Motor neuron (in vitro differentiated cells): ENCODE measurements at places on chromosomes 7 and 10. TPM values are rescaled to one million over a fixed set of nuclear protein-coding genes. Genes with fewer than 3 reads are reported as not detected.

DNA sequence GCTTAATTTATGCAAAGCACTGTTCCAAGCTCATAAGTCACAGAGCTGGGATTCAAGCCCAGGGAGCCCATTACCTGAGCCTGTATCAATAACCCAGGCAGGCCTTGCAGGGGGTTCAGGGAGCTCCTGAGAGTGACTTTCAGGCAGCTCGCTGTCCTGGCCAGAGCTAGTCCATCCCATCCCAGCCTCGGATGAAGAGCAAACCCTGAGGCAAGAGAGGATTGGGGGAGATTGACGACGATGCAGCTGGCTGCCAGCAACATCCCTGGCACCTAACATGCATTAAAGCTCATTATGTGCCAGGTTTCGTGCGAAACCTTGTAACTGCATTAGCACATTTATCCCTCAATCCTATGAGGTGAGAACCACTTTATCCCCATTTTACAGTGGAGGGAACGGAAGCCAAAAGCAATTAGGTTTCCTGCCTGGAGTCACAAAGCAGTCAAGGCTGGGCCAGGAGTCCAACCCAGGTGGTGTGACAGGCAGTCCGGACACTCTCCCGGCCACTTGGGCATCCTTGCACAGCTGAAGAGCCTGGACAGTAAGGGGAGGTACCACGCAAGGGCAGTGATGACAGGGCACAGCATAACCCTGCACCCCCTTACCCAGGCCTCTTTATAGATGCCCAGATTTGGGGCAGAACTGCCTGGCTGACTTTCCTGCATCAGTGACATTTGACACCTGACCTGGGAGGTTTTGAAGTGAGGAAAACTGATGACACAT lies 129.8 kb upstream of the CHST15 start:
- ATAC-seq = no peak

GRCh38 chr10:78260680-78261079 lies 227.0 kb downstream of the RPS24 start:
- ATAC-seq = no peak

DNA sequence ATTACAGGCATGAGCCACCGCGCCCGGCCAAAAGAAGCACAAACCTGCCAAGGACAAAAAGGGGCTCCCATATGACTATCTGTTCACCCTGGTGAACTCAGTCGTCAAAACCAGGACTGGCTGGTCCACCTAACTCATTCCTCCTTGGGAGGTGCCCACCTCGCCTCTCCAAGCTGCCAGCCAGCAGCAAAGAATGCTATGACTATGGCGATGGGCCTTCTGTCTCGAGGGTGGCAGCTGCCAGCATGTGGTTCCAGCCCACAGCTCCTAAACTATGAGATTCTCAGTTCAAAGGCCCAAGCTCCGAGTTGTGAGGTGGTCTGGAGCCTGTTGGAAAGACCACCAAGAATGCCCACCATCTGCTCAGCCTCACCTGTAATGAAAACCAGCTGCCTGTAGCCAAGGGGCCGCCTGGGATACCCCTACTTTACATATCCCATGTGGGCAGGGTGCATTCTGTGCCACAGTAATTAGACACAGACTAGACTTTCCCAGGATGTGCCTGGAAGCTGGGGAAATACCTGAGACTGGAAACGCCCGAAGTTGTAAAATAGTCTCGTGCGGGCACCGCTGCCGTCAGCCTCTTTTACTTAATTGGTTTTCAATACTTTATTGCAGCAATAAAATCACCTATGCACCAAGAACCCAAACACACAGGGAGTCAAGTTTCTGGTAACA lies 71.1 kb downstream of the ZRANB1 start:
- ATAC-seq = no peak

GRCh38 chr10:102779680-102780526 lies 36.2 kb downstream of the WBP1L start:
- peak; percentile 1 for ATAC-seq

GRCh38 chr10:80477813-80478212 lies 23.7 kb downstream of the TSPAN14 start:
- peak; percentile 81 for ATAC-seq

GRCh38 chr10:12704488-12704887 lies 297.0 kb downstream of the CCDC3 start:
- no peak for ATAC-seq

DNA sequence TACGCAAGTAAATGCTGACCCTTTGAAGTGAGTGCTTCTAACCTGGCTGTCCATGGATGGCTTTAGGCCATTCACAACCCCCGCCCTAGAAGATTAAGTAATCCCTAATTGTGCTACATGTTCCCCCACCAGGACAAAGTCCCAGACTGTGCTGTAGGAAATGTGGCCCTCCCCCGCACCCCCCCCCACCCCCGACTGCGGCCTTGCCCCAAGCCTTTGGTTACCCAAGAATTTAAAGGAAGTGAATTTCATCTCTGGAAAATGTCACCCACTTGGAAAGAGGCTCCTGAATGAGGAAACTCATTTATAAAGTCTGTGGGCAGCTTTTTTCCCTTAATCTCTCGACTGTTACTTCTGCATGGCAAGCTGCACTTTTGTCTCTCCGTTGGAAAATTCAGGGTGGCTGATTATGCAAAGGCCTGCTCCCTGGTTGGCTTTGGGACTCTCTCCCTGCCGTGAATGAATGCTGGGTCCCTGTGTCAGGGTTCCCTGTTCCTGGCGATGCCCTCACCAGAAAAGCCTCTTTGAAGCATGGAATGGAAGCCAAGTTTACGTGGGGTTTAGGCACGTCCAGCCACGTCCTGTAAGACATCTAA lies 31.4 kb upstream of the AQP1 start:
- no peak for ATAC-seq

DNA sequence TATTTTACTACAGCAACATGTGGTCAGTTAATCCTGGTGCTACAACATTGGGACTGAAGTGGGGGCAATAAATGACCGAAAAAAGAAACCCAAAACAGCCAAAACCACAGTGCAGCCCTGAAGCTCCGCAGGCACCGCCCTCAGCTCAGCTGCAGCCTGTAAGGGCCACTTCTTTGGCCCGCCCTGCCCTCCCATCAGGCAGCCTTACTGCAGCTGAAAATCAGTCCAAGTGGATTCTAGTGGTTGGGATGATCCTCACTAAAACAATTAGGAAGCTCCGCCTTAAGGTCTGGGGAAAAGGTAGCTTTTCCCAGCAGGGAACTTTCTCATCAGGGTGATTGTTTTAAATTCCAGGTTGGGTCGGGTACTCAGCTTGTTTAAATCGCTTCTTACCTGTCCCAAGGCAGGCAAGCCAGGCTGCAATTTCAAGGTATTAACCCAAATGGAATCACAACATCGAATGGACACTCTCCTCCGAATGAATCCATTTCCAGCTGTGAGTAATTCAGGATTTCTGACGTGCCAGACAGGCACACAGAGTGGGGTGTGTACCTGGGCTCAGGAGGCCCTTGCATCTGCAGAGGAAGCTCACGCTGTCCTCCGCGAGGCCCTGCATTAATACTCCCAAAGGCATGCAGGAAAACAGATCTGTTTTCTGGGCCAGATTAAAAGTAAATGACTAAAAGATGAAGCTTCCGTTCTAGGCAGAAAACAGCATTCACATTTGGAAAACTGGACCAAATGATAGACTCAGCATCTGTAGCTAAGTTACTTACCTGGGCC lies 104.3 kb downstream of the CREB5 start:
- no peak for ATAC-seq

DNA sequence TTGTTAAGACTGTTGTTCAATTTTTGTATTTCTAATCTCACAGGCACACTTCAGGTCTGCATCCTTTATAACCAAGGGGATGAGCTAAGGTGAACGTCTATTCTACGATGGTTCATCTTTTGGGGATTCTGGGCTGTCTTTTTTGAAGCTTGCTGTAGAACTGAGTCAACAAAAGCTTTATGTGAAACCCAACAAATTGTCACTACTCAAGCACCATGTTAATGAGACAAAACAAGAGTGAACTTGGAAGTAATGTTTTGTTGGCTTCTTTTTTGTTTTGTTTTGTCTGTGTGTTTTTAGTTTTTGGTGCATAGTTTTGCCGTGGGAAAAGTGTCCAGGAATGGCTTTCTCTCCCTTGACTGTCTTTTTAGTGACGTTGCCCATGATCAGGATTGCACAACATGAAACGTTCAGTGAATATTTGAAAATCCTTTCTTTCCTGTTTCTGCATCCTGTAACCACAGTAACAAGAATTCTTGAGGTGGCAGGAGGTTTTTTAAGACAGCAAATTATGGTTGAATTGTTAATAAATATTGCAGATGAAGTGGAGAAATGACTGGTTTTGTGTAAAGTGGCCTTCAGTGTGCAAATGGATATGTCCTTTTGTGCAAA lies 65.6 kb downstream of the WIPF3 start:
- ATAC-seq = no peak

- no peak for ATAC-seq
These were observed 18.5 kb downstream of the AKR1B15 start for GRCh38 chr7:134567368-134567767.

DNA sequence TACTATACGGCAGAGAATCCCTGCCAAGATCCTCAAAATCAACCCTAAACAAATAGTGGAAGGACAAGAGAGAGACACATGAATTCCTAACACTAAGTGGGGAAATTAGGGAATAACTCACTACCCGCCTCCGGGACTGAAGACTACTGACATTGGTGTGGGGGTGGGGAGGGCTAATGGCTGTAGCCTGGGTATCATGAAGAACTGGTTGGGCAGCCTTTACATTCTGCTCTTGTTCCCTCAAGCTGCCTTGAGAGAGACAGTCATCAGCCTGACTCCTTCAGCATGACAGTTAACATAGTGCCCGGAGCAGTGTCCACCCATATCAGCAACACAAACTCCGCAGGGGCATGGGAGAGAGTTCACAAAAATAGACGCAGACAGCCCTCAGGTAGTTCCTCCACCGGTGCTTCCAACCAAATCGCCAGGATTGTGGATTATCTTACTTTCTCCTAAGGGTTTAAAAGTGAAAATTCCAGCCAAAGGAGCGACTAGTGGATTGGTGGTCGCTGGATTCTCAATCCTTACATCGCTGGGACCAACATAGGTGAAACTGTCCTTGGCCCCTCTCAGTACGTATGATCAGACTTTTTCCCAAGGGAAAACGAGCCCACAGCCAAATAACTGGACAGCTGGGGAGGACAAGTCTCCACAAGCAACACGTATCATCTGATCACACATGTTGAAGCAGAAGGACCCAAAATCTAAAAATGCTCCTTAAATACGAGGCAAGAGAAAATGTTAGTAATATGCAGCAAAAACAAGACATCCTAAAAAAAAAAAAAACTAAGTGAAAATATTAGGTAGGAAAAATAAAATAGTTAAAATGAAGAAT lies 22.6 kb downstream of the TMEM254 start:
- ATAC-seq = no peak

DNA sequence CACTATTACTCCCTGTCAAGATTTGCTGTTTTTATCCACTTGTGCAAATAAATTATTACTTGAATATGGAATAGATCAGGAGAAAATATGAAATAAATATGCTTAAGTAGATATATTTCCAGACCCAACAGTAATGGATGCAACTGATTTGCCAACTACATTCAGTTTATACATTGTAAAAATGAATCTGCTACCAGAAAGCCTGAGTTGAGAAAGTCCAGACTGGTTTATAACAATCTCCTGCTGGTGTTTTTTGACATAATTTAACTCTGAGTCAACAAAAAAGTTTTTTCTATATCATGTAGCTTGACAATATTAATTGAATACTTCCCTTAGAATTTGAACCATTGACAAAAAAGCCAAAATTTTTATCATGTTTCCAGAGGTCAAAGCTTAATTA lies 265.8 kb upstream of the SEMA3D start:
- ATAC-seq = no peak

GRCh38 chr7:28142650-28143049 lies 37.9 kb downstream of the JAZF1 start:
- ATAC-seq = no peak

- ATAC-seq = no peak
These were observed 22.8 kb upstream of the TTYH3 start for GRCh38 chr7:2608921-2609411.

- ATAC-seq = peak; percentile 49
These were observed 15.2 kb downstream of the SND1 start for GRCh38 chr7:127667017-127667670.

- peak; percentile 95 for ATAC-seq
These were observed 410.5 kb downstream of the PAXIP1 start for GRCh38 chr7:154592388-154592787.

- ATAC-seq = peak; percentile 62
These were observed 91.3 kb upstream of the SMIM30 start for GRCh38 chr7:113209449-113210203.

DNA sequence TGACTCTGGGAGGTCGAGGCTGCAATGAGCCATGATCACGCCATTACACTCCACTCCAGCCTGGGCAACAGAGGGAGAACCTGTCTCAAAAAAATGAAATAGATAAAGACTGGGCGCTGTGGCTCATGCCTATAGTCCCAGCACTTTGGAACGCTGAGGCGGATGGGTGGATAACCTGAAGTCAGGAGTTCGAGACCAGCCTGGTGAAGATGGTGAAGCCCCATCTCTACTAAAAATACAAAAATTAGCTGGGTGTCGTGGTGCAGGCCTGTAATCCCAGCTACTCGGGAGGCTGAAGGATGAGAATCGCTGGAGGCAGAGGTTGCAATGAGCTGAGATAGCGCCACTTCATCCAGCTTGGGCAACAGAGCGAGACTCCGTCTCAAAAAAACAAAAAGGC lies 1.1 kb upstream of the DDX21 start:
- ATAC-seq = no peak

Gene ATOH7
- total RNA-seq = 0.62 and 0.78 TPM in 2 replicates

Gene TMEM178B
- 15.5 and 16.2 TPM in 2 replicates for total RNA-seq

Gene FHIP2A
- 14.1 and 14.4 TPM in 2 replicates for total RNA-seq
